ENCODE measurements at places on chromosomes 2 and 18.

- no peak for DNase-seq
Observed at GRCh38 chr2:142012797-142013196, 118.0 kb downstream of the LRP1B start.

- DNase-seq: no peak
Observed at GRCh38 chr18:35919179-35919578, 53.3 kb upstream of the RMP24 start.

- no peak for DNase-seq
Observed at GRCh38 chr18:74389991-74390390, 67.1 kb downstream of the DIPK1C start.

GRCh38 chr2:159867567-159868361 is 69.8 kb upstream of the CD302 start:
- DNase-seq: no peak

GRCh38 chr2:171966235-171966634 is 33.5 kb upstream of the METAP1D start:
- no peak for DNase-seq
